ENCODE measurements at places on chromosomes 16 and 17.

- DNase-seq: no peak
Measured at GRCh38 chr17:28897769-28898526, 415 bp upstream of the FLOT2 start.

GRCh38 chr17:76079535-76079955 lies 563 bp downstream of the ZACN start:
- no peak for DNase-seq

DNA sequence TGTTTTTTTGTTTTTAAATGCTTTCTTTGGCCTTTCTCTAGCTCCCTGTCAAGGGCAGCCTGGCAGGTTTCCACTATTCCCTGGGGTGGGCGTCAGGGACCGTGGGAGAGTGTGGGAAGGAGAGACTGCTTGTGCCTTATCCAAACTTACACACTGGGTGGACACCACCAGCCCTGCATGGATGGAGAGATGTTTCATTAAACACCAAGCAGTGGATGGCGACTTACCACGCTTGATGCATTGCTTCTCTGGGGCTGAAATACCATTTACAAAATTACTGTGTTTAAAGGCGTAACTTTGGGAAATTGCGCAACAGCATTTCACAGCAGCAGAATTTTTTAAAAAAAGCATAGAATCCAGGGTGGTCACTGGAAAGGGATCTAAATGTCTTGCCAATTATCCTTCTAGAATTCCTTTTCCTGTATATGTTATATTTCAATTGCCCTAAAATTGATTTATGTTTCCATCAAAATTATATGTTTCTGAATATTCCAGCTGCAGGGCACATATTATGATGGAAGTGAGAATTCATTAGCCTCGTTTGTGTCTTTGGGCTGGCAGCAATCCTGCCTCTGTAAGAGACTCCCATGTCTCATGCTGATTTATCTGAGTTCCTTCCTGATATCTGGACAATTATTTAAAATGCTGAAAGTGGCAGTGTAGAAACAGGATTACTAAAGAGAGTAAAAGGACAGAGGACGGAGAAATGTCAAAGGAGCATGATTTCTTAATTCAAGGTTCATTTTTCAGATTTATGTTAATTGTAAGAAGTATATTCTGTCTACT lies 247.3 kb downstream of the GRIN2A start:
- no peak for DNase-seq

DNA sequence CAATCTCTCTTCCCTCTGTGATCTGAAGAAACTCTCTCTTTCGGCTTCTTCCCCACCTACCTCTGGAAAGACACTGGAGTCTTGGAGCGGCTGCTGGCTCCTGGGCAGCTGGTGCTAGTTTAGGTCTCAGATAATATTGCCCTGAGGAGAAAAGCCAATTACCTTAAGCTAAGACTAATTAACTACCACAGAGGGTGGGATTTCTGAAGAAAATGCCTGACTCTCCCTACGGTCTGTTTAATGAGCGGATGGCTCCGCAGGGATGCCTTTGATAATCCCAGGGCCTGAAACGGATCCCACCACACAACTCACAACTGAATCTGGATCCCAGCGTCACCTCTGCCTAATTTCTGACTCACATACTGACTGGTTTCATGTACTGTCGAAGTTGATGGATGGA lies 127.0 kb upstream of the NLRP1 start:
- no peak for DNase-seq

Measured in activated naive CD4-positive, alpha-beta T cell treated with Interleukin-2 at 50 U/mL for 16 hours (primary cell).